Left ventricle myocardium inferior (tissue), 1 donor: ENCODE measurements at places on chromosomes 3 and 15. TPM values are rescaled to one million over a fixed set of nuclear protein-coding genes. Genes with fewer than 3 reads are reported as not detected.

- DNase-seq = no peak
Measured at GRCh38 chr3:113214917-113215595, 3.7 kb downstream of the BOC start.

Gene DUOXA2
- not detected for total RNA-seq

Gene EOMES
- total RNA-seq = 0.14 TPM

- DNase-seq = no peak
Measured at GRCh38 chr15:53458736-53459135, 300.7 kb downstream of the WDR72 start.

- peak; percentile 53 for DNase-seq
Measured at GRCh38 chr3:42728056-42728455, 25.5 kb upstream of the HHATL start.

Gene CFAP91
- 0.44 TPM for total RNA-seq

GRCh38 chr3:9062570-9062969 is 99.3 kb upstream of the RAD18 start:
- no peak for DNase-seq

DNA sequence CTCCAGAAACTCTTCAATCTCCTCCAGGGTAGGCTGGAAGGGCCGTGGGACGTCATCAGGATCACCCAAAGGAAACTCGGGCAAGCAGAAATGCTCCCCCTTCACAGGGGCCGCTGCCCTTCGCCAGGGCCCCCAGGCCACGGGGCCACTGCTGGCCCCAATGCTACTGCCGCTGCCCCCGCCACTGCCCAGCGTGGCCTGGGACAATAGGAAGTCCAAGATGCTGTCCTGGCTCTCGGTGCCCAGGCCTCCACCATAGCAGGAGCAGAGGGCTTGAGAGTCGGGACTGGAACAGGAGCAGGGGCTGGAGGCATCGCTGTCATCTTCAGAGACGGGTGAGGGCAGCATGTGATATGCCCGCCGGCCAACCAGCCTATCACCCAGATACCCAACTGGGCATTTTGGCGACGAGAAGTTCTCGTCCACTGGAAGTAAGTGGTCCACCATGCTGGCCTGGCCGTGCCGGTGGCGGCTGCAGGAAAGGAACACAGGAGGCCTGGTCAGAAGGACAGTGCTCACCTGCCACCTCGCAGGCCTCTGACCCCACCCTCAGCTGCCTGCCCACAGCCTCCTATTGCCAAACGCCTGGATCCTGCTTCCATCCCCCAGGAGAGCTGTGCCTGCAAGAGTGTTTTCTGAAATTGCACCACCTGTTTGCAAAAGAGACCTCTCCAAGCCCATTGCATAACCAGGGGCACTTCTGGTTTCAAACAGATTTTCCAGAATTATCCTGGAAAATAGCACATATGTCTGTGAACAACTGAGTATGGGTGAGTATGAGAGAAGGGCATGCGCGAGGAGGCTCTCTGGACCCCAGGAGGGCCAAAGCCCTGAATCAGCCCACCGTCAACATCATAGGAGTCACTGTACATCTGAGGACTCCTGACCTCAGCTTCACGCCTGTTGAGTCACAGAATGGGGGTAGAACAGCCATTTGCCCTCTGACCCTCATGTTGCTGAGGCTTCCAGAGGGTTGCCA is 4.4 kb downstream of the KLF15 start:
- no peak for DNase-seq
